ENCODE measurements at places on chromosomes 4 and X. TPM values are rescaled to one million over a fixed set of nuclear protein-coding genes. Genes with fewer than 3 reads are reported as not detected.

Gene IL2RG
- 0.53 TPM for polyA plus RNA-seq

GRCh38 chrX:16958356-16958755, 11.9 kb downstream of the REPS2 start:
- no peaks in the 10 kb centered on the region for H3K27me3 ChIP-seq
- H3K4me3 ChIP-seq = no peak overlapping the region
- no peaks in the 10 kb centered on the region for H3K4me1 ChIP-seq
- DNase-seq = no peak

DNA sequence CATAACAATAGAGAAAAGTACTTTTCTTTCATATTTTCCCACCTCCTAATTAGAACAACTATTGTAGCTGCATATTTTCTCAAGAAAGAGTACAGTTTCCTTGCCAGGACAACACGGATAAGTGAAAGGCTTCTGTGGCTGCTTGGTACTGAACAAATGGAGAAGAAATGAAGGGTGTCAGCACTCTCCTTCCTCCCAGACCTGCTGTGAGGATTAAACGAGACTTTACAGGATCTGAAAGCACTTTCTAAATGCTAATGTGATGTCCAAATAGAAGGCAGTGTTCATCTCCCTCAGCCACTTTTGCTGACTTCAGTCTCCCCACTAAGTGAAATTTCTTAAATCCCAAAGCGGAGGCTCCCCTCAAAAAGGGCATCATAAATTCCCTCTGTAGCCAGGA, 13.9 kb downstream of the NIPAL1 start:
- DNase-seq = no peak
- H3K27ac ChIP-seq = no peak overlapping the region
- no peaks in the 10 kb centered on the region for H3K4me1 ChIP-seq
- no peak overlapping the region for H3K4me3 ChIP-seq
- H3K27me3 ChIP-seq = no peaks in the 10 kb centered on the region

- 0 out of 2 replicates have a peak overlapping the region, but pooled peaks have one; percentile 30 for H3K4me3 ChIP-seq
- no peak overlapping the region for H3K27ac ChIP-seq
- 0 out of 2 replicates have a peak, but pooled peaks cover 17% of the 10 kb centered on the region for H3K27me3 ChIP-seq
- DNase-seq = peak; percentile 24
These were observed 57.0 kb upstream of the SLC25A4 start for GRCh38 chr4:185086053-185086452.

GRCh38 chrX:35622040-35622439, 176.1 kb upstream of the MAGEB16 start:
- no peaks in the 10 kb centered on the region for H3K4me1 ChIP-seq
- no peaks in the 10 kb centered on the region for H3K27me3 ChIP-seq
- no peaks in the 10 kb centered on the region for H3K36me3 ChIP-seq
- no peak overlapping the region for H3K27ac ChIP-seq
- DNase-seq = no peak
- H3K4me3 ChIP-seq = no peak overlapping the region

DNA sequence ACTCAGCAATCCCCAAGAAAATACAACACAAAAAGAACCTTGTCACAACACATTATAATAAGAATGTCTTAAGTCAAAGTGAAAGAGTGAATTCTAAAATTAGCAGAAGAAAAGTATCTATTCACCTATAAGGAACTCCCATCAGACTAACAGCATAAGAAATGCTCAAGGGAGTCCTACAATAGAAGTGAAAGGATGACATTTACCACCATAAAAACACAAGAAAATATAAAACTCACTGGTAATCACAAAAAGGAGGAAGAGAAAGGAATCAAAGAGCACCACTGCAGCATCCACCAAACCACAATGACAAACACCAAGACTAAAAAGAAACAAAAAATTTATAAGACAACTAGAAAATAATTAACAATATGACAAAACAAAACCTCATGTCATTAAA, 257.0 kb upstream of the AGTR2 start:
- DNase-seq = no peak
- H3K27me3 ChIP-seq = no peaks in the 10 kb centered on the region
- no peak overlapping the region for H3K4me3 ChIP-seq
- no peak overlapping the region for H3K27ac ChIP-seq
- H3K4me1 ChIP-seq = no peaks in the 10 kb centered on the region

GRCh38 chr4:7094916-7095315, 27.1 kb upstream of the GRPEL1 start:
- no peaks in the 10 kb centered on the region for H3K4me1 ChIP-seq
- no peak overlapping the region for H3K4me3 ChIP-seq
- H3K36me3 ChIP-seq = no peaks in the 10 kb centered on the region
- no peak overlapping the region for H3K27ac ChIP-seq

DNA sequence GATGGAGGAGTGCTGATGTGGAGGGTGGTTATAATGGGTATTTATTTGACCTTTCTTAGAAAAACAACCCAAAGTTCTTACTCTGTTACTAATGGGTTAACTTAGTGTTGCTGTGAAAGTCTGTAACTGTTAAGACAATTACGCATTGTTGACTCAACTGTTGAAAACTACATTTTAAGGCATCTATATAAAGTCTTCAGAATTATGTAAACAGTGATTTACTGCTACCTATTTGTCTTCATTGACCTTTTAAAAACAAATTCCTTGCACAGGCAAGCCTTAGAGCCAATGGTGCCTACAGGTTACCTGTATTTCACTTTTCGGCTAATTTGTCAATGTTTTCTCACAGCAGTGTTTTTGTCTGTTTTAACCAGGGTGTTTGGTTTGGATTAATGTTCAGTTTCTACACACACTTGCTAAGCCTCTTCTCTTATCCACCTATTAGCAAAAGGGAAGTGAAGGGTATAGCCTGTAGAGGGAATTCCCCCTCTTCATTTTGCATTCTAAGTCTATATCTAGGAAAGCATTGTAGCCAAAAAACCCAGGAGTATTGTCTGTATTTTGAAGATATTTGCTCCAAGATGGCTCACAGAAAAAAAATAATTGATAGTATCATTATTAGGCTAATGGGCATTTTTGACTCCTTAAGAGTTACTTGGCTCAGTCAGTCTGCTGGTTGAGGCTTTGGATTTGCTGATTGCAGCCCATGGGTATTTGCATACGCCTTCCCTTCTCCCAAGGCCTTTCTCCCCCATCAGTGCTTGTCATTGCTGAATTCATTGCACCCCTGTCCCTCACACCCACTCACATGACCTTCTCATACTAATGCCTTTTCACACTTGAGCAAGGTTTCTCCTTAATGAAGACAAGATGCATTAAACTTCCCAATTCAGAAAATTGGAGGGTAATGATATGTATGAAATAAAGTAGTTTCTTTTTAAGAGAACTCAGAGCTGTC, 30.5 kb downstream of the AFF1 start:
- no peak for DNase-seq
- H3K4me1 ChIP-seq = peaks cover 19% of the 10 kb centered on the region
- H3K27me3 ChIP-seq = no peaks in the 10 kb centered on the region
- no peak overlapping the region for H3K4me3 ChIP-seq
- no peaks in the 10 kb centered on the region for H3K36me3 ChIP-seq
- H3K27ac ChIP-seq = no peak overlapping the region

DNA sequence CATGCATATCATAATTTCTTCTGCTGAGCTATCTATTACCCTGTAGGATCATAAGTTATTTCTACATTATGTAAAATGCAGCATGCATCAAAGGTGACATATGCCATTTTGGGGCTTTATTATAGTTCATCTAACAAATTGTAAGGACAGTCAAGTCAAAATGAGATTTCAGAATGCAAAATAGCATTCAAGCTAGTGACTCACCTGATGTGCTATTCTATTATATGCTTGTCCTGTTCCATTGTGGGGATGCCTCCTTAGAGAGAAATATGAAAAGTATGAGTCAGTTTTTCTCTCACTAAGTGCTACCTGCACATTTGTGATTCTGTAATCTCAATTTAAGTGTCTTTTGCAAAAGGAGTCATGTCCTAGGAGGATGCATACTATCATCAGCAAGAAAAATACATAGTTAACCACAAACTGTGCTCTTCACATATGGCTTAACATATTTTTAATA, 647.0 kb upstream of the PCDH10 start:
- H3K4me3 ChIP-seq = no peak overlapping the region
- no peaks in the 10 kb centered on the region for H3K27me3 ChIP-seq
- no peaks in the 10 kb centered on the region for H3K4me1 ChIP-seq

GRCh38 chrX:9471571-9471985, 6.7 kb downstream of the TBL1X start:
- H3K4me3 ChIP-seq = no peak overlapping the region
- H3K4me1 ChIP-seq = no peaks in the 10 kb centered on the region
- no peaks in the 10 kb centered on the region for H3K27me3 ChIP-seq
- DNase-seq = no peak
